ENCODE measurements at places on chromosomes 2 and 18.

DNA sequence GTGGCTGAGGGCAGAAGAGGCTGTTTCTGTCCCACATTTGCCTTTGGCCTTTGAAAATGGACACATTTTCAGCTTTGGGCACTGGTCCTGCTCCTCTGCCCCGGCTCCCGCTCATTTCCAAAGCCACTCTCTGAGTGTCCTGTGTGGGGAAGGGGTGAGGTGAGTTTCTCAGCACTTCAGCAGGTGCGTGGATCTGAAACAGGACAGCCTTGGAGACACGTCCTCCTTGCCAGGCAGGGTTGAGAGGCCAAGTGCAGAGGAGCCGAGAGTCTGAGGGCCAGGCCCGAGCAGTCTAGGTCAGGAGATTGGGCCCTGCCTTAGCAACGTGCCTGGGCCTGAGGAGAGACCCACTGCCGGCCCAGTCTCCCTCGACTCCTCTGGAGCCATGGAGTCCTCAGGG, 21.9 kb upstream of the ALPI start:
- DNase-seq = no peak

DNA sequence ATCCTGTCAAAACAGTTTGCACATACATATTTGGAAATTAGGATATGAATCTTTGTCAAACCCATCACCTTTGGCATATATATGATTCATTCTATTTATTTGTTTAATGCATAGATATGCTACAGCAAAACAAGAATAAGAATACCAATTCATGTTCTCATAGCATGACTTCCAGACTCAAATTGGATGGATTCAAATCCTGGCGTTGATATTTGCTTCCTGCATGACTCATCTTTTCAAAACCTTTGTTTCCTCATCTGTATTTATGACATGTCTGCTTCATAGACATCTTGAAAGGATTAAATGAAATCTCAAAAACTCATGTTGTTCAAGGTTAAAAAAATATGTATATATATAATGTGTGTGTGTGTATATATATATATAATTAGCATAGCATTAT, 261.3 kb downstream of the MBD5 start:
- no peak for DNase-seq

DNA sequence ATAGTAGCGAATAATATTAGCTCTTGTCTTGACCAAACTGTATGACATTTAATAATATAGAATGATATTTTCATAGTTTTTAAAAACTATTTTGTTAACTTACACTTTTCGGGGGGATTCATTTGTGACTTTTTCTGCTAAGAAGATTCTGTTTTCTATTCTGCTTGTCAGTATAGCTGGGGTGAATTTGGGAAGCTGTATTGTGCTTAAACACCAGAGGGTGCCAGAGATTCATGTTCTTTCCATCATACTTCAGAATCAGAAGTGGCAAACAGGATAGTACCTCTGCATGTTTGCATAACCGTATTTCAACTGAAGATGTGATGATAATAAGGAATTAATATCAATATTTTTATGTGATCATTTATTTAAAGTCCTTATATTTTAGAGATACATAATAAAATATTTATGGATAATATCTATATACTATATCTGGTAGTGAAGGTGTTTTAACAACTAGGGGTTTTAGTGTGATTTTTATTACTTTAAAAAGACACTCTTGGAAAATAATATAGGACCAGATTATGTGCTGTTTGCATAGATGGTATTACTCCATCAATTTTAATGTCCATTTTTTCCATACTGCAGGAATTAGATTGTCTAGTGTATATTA, 81.0 kb downstream of the TAF4B start:
- DNase-seq = peak; percentile 18

- no peak for DNase-seq
These were observed 222.4 kb upstream of the COL3A1 start for GRCh38 chr2:188751816-188752215.

GRCh38 chr2:101710471-101711318, 13.2 kb downstream of the MAP4K4 start:
- no peak for DNase-seq

DNA sequence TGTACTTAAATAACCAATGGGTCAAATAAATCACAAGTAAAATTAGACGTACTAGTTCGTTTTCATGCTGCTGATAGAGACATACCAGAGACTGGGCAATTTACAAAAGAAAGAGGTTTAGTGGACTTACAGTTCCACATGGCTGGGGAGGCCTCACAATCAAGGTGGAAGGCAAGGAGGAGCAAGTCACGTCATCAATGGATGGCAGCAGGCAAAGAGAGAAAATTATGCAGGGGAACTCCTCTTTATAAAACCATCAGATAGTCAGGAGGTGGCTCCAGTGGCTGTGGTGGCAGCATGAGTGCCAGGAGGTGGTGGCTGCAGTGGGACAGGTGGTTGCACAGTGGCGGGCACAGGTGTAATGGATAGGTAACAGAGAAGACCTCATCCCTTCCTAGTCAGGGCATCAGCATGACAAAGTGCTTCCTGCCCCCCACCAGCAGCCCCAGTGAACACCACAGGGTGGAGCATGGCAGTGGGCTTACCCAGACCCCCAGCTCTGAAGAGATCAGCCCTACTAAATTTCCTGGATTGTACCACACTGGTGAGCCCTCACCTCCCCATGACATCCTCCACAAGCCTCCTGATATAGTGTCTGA, 6.9 kb upstream of the CHST10 start:
- no peak for DNase-seq

GRCh38 chr2:112031473-112032223, 23.4 kb upstream of the TMEM87B start:
- no peak for DNase-seq

DNA sequence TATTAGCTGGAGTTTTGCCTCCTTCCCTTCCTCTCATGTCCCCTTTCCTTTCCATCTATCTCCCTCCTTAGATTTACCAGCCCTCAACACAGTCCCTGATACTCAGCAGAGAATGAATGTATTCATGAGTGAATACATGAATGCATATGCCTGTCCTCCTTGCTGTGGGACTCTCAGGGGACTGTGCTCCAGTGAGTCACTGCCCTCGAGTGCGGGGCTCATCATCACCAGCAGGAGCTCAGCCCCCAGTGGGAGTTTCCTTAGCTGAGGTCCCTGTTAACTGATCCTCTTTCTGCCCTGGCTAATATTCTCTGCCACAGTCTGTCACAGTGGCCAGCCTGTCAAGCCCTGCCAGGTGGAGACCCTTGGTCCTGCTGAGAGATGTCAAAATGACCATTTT, 104.9 kb upstream of the LHCGR start:
- no peak for DNase-seq

- DNase-seq = no peak
These were observed 291.7 kb upstream of the KYNU start for GRCh38 chr2:142585785-142586184.

DNA sequence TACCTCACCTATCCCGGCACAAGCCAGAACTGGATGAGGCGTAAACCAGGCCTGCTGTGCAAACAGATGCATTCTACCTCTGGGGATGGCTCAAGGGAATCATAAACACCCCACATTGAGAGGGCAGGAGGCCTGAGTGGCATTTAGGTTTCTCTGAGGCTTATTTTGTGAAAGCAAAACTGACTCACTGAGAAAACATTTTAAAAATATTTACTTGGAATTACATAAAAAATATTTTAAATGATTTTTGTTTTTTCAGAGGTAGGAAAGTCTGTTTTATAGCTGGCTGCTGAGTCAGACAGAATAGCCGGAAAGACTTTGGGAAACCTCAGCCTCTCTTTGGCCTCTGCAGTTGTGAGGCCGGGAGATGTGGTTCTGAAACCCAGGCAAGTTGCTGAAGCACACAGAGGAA, 244.1 kb downstream of the NCKAP5 start:
- DNase-seq = no peak

DNA sequence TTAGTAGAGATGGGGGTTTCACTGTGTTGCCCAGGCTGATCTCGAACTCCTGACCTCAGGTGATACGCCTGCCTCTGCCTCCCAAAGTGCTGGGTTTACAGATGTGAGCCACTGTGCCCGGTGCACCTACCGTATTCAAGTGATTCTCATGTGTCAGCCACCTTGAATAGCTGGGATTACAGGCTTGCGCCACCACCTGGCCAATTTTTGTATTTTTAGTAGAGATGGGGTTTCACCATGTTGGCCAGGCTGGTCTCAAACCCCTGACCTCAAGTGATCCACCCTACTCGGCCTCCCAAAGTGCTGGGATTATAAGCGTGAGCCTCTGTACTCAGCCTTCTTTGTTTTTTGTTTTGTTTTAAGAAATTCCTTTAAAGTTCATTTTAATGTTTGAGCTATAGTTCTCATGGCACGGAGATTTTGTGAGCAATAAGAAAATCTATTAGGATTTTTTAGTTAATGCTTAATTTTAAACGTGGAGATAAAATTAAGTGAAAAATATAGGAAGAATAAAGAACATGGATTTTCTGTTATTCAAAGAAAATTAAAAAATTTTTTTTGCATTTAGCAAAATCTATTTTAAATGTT, 242.6 kb downstream of the PHLPP1 start:
- peak; percentile 20 for DNase-seq

- no peak for DNase-seq
These were observed 99.3 kb downstream of the MAP2 start for GRCh38 chr2:209523041-209523740.

DNA sequence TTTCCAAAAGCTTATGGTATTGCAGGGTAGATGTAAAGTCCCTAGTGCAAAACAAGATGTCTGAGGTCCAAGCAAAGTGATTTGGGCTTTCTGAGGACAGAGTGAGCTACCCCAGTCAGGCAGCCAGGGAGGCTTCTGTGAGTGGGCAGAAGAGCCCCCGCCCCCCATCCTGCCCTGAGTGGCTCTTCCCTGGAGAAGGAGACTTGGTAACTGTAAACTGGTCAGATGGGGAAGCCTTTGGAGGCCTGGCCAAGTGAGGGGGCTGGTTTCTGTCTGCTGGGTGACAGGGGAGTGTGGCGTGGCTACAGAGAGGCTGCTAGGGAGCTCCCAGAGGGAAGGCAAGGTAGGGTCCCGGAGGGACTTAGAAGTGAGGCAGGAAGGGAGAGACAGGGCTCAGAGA, 181.3 kb upstream of the HAAO start:
- no peak for DNase-seq

- no peak for DNase-seq
These were observed 42.6 kb upstream of the ASXL2 start for GRCh38 chr2:25920786-25921415.

DNA sequence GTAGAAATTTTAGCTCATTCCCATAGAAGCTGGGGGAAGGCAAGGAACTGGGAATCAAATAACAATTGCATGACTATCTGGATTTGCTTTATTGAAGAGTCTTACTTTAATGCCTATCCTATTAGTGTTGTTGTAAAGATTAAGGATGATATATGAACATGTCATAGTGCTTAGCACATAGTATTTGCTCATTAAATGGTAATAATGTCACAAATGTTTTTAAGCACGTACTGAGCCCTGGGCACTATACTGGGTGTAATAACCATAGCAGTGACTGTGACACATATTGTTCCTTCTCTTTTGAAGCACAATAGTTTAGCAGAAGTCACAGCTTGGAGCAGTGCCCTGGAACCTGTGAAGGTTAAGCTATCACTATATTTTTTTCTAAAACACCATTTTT, 47.2 kb upstream of the DTNB start:
- no peak for DNase-seq

GRCh38 chr2:120773186-120773800, 37.6 kb downstream of the GLI2 start:
- DNase-seq = no peak

GRCh38 chr2:175621821-175622220, 380.2 kb downstream of the LNPK start:
- no peak for DNase-seq

GRCh38 chr18:3262234-3263131, 550 bp downstream of the MYL12B start:
- DNase-seq = no peak

- DNase-seq = no peak
These were observed 89.5 kb upstream of the ZNF519 start for GRCh38 chr18:14221689-14222088.

DNA sequence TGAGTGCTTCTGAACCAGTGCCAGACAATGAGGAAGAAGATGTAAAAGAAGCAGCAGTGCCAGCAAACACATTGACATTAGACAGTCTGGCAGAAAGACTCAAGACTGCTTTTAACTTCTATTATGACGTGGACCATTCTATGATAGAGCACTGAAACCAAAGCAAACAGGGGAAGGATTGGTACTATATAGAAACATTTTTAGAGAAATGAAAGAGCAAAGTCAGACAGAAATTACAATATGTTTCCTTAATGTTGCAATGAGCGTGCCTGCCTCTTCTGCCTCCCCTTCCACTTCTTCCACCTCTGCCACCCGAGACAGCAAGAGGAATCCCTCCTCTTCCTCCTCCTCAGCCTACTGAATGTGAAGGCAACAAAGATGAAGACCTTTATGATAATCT, 39.7 kb downstream of the DHX57 start:
- no peak for DNase-seq

- DNase-seq = no peak
These were observed 389.6 kb downstream of the TRIB2 start for GRCh38 chr2:13106302-13106701.

GRCh38 chr18:35835366-35835765, 137.1 kb upstream of the RMP24 start:
- DNase-seq = no peak

DNA sequence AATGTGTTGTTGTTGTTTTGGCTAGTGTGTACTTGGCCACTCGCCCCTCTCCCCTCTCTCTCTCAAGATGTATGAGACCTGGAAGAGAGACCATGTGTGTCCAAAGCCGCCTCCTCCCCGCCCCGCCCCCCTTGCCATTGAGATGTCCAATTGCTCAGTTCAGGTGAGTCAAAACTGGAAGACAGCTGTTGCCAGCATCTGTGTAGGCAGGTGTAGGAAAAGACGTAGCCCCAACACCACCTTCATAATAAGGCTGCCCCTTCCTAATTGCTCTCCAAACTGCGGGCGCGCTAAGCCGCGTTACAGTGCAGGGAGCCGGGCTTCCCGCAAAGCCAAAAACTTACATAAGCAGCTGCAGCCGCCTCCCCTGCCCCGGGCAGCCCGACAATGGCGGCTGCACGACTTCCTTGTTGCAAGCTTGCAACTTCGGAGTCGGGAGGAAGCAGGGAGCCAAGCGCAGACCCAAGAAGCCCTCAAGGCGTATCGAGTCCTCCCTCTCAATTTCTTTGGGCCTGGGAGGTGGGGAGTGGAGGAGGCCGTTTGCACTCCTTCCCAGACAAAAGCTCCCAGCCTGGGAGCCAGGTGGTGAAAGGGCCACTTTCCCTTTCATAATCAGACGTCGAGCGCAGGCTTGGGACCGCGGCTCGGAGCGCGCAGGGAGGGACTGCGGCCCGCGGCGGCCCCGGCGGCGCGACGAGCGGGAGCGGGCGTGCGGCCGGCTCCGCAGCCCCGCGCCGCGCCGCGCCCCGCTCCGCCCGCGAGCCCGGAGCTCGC, 882 bp downstream of the ZBTB14 start:
- DNase-seq = peak; percentile 46

DNA sequence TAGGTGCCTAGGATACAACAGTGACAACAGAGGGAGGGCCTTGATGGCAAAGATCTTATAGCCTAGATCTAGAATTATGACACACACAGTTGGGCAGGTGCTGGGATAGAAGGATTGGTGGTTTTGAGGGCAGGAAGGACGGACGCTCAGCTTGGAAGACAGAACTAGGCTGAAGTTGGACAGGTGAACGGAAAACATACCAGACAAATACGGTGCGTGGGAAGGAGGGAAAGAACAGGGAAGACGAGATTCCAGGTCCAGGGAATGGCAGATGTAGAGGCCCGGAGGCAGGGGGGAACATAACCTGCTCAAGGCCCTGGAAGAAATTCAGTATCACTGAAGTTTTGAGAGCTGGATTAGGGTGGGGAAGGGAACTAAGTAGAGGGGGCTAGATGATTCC, 40.8 kb downstream of the CRACDL start:
- no peak for DNase-seq
